ENCODE measurements at places on chromosomes 1 and 21.

GRCh38 chr1:44619261-44619900, 54.9 kb downstream of the TMEM53 start:
- DNase-seq = no peak

DNA sequence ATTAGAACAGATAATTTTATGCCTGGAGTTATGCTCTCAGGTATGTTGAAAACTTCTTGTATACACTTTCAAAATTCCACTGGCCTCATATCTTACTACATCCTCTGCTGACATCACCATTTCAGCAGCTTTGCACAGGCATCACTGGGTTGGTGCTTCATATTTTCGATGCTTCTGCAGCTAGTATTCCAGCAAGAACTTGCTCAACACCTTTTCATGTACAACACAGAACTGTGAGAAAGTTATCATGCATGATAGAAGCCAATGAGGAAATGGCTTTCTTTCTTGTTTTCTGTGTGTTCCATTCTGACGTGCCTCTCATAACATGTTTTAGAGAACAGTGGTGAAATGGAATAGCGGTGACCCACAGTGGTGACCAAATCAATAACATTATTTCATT, 5.1 kb upstream of the GBP5 start:
- DNase-seq = no peak

- no peak for DNase-seq
Observed at GRCh38 chr1:214493126-214493796, 58.1 kb downstream of the PTPN14 start.

DNA sequence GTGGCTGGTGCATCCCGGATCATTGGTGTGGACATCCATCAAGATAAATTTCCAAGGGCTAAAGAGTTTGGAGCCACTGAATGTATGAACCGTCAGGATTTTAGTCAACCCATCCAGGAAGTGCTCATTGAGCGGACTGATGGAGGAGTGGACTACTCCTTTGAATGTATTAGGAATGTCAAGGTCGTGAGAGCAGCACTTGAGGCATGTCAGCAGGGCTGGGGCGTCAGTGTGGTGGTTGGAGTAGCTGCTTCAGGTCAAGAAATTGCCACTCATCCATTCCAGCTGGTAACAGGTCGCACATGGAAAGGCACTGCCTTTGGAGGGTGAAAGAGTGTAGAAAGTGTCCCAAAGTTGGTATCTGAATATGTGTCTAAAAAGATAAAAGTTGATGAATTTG, 79.1 kb downstream of the FMN2 start:
- DNase-seq = no peak

- DNase-seq = peak; percentile 69
Observed at GRCh38 chr1:75724472-75725022, at the start of gene ACADM. ACADM (plus strand) TSS chr1:75724709; CDS start chr1:75724788, 79 bp downstream.

DNA sequence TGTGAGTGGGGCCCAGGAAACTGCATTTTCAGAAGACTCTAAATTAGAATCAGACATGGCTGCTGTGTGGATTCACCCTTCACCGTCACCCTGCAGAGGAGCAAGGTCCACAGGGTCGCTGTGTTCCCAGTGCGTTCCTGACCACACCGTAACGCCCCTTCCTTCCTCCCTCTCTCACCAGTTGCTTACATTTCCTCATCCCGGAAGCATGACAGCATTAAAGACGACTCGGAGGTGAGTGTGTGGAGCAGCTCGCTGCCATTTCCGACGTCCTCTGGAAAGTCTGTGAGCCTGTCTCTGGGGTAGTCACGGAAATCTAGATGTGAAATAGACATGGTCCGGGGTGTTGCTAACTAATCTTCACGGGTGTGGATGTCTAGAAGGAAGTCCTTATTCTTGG, 45.9 kb downstream of the FAAP20 start:
- DNase-seq = no peak

GRCh38 chr1:28519946-28520725, 14.3 kb downstream of the RCC1 start:
- no peak for DNase-seq

GRCh38 chr1:221310180-221310579, 430.9 kb downstream of the HLX start:
- peak; percentile 92 for DNase-seq

GRCh38 chr1:63701187-63701586, 72.6 kb upstream of the ROR1 start:
- DNase-seq = peak; percentile 37

GRCh38 chr21:28283641-28284490, 708.8 kb downstream of the LTN1 start:
- no peak for DNase-seq

DNA sequence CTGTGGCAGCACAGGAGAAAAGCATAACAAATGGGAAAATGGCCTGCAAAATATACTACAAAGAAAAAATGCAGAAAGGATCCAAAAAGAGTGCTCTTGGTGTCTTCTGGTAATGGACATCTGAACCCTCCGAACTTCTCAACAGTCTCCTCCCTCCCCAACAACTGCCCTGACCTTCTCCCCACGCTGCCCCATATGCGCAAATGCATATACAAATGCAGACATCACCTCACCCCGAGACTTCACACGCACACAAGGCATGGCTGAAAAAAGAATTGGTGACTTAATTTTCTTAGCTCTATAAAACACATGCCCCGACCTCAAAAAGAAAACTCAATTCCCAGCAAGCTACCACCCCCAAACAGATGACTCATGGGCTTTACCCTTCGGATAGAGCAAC, 8.4 kb downstream of the KCND3 start:
- DNase-seq = no peak

DNA sequence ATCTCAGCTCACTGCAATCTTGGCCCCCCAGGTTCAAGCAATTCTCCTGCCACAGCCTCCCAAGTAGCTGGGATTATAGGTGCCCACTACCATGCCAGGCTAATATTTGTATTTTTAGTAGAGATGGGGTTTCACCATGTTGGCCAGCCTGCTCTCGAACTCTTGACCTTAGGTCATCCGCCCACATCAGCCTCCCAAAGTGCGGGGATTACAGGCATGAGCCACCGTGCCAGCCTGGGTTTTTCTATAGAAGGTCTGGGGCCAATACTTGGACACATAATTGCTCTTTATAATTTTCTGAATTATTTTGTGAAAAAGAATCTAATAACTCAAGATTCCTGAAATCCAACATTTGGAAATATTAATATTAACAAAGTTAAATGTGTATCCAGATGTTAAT, 1267.7 kb upstream of the ADGRL4 start:
- DNase-seq = no peak

DNA sequence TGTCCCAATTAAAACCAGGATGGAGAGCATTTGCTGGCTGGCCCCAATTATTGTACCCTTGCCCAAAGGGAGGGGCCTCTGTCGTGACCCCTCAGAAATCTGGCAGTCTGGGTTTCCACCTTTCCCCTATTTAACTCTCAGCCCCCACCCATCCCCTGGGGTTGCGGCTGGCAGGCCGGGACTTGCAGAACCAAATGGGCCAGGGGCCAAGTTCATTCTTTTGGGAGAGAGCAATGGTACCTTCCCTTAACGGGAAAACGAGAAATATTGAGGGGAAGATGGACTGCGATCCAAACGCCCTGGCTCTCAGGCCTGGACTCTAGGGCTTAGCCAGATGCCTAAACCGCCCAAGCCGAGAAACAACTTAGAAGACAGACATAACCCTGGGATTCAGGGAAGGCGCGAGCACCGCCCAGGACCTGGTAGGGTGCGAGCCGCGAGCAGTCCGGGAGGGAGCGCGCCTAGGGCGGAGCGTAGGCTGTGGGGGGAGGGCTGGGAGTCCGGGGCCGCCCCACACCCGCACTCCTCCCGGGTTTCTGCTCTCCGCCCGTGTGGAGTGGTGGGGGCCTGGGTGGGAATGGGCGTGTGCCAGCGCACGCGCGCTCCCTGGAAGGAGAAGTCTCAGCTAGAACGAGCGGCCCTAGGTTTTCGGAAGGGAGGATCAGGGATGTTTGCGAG, at the start of gene SLC27A3:
Gene SLC27A3, plus strand, starts transcription at position 628 of the 678 bp plus-strand sequence. CDS start 91 bp downstream, outside the sequence.
- DNase-seq = peak; percentile 72

- no peak for DNase-seq
Observed at GRCh38 chr1:71089536-71090270, 8.9 kb upstream of the ZRANB2 start.

DNA sequence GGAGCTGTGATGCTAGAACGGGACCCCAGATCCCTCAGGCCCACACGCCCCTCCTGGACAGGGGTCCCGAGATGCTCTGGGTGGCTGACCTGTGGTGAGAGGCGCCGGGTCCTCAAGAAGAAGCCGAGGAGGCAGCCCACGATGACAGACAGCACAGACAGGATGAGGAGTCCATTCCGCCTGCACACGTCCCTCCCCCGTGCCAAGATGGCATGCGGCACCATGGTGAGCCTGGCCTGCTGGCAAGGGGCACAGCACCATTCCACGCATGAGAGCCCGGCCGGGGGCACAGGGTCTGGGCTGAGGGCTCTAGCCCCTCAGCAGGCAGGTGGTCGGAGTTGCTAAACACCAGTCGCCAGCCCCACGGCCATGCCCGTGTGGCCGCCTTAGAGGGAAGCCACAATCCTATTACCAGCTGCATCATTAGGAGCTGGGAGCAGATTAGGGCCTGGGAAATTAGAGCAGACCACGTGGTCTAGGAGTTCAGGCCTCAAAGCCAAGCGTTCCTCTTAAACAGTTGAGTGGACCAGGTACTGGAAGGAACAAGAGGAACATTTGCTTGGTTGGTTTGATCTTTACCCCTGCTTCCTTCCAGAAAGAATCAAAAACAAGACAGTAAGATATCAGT, at the start of gene SLC1A7:
Gene SLC1A7, minus strand, starts transcription at position 413 of the 628 bp plus-strand sequence. Its CDS starts 189 bp downstream, at position 224.
- DNase-seq = no peak

- DNase-seq = no peak
Observed at GRCh38 chr1:172929006-172929405, 121.7 kb downstream of the TNFSF18 start.

GRCh38 chr1:50684185-50684584, 260.9 kb upstream of the DMRTA2 start:
- DNase-seq = no peak
